ENCODE measurements at places on chromosomes 2 and 18.

- ATAC-seq: peak; percentile 68
Observed at GRCh38 chr2:113192459-113193100, 18.8 kb downstream of the PSD4 start.

- ATAC-seq: no peak
Observed at GRCh38 chr2:172919732-172920131, 155.9 kb upstream of the MAP3K20 start.

DNA sequence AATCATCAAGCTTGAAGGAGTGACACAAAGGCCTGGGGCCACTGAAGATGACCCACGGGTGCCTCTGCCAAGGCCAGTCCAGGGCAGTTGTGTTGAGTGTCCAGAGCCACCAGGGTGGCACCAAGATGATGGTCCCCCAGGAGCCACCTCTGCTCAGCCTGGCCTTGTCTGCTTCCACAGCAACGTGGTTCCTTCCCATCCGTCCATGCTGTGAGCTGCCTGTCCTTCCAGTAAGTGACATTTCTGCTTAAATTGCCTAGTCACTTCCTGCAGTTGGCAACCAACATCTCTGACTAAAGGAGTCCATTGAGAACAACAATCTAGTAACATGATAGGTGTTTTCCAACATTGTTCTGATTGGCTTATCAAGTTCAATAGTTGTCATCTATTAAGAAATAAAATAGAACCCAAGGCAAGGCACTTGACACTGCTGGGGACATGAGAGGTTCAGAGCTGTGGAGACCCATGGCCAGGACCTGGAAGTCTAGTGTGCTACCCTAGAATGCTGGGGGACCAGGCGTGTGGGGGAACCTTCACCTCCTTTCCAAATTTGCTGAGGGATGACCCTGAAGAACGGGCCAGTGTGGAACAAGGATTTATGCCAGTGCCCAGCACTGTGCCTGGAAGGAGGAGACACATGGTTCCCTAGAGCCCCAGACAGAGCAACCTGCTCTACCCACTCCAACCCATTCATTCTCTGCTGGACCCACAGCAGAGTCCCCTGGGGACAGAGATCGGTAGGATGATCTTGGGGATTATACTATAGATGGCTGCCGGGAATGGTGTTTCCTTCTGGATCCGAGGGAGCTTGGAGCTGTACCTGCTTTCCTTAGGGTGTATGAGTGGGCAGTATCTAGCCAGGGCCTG, 98.9 kb upstream of the EPC2 start:
- ATAC-seq: no peak

GRCh38 chr2:223797037-223797436, 40.3 kb downstream of the AP1S3 start:
- ATAC-seq: no peak

Data from motor neuron (in vitro differentiated cells).